Camera-type eye (tissue), 1 donor: ENCODE measurements at places on chromosomes 3 and 15. TPM values are rescaled to one million over a fixed set of nuclear protein-coding genes. Genes with fewer than 3 reads are reported as not detected.

TM4SF18 gene
- total RNA-seq = 13.9 TPM

LSAMP gene
- 52.5 TPM for total RNA-seq

IP6K2 gene
- 111 TPM for total RNA-seq

SH2D7 gene
- total RNA-seq = not detected

SCAMP5 gene
- 34.9 TPM for total RNA-seq

WNT5A gene
- total RNA-seq = 39.0 TPM

A4GNT gene
- total RNA-seq = 0.33 TPM
